ENCODE measurements at places on chromosomes 7 and 10.

DNA sequence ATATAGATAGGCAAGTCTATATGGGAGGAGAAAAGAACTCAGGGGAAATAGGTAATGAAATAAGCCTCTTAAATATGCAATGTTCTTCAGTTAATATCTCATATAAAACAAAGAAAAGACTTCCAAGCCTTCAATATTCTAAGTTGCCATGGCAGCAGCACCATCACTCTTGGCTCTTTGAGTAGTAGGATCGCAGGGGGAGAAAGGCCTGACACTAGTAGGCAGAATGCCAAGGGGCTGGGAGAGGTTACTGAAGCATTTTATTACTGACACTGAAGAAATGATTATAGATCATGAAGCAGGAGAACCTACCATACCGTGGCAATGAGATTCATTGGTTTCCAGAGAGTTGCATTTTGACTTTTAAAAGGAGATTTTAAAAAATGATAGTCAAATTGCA is 193.9 kb downstream of the NXPH1 start:
- no peak for DNase-seq

DNA sequence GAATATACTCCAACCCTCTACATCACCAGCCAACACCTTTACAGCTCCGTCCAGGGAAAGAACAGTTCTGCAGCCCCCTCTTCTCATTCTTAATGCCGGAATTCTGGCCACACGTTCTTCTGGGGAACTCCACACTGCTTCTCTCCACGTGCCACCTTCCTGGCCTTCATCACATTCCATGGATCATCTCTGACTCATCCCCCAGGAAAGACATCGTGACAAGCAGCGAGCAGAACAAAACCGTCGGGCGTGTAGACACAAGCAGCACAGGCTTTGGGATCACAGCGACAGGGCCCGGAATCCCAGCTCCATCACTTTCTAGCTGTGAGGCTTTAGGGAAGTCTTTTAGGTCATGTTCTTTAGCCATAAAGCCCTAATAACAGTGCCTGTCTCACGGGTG is 590.3 kb upstream of the FOXK1 start:
- DNase-seq = no peak

- no peak for DNase-seq
Measured at GRCh38 chr10:92627845-92628480, 35.0 kb downstream of the KIF11 start.

GRCh38 chr7:6376820-6377219 is 70.9 kb downstream of the DAGLB start:
- no peak for DNase-seq

DNA sequence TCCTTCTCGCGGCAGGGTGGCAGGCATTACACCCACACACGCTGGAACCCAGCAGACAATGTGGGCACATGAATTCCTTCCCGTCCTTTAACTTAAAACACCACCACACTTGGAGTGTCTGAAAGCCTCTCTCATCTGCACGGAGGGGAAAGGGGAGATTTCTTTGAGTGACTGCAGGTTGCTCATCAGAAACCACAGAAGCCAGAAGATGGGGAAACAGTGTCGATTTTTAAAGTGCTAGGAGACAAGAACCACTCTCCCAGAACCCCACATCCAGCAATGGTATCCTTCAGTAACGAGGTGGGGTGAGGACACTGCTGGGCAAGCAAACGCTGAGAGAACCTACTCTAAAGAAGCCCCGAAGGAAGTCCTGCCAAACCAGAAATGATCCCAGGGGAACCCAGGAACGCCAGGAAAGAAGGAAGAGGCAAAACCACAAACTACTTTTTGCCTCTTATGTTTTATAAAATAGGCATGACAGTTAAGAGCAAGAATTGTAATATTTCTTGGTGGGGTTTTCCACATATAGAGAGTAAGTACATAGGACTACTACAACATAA is 254.3 kb downstream of the ELFN1 start:
- no peak for DNase-seq
